Vagina (tissue), 2 donors: ENCODE measurements at places on chromosomes 12 and 14.

DNA sequence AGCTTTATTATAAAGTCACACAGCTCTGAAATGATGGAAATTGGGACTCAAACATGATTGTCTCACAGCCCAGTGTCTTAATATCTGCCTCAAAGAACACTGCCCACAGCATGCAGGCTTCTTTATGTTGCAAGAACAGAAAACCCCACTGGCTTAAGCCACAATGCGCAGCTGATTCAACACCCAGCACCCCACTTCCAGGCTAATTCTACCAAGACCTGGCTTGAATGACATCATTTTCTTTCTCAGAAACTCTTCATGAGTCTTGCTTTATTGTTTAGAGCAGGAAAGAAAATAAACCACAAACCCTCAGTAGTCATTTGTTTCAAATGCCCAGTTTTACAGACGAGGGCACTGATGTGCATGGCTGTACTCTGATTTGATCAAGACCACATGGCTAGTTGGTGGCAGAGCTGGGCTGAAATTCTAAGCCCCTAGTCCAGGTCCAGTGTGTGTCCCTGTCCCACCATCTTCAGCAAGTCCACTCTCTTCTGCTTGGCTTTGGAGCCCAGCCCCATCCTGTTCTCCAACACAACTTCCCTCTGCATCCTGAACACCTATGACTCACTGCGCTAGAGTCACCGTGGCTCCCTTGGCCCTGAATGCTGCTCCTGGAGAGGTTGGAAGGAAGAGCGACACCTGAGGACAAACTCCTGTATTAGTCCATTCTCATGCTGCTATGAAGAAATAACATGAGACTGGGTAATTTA is 50.3 kb upstream of the SRSF5 start:
- no peak for DNase-seq

- DNase-seq: no peak
Observed at GRCh38 chr12:69688471-69689427, 10.4 kb downstream of the BEST3 start.

DNA sequence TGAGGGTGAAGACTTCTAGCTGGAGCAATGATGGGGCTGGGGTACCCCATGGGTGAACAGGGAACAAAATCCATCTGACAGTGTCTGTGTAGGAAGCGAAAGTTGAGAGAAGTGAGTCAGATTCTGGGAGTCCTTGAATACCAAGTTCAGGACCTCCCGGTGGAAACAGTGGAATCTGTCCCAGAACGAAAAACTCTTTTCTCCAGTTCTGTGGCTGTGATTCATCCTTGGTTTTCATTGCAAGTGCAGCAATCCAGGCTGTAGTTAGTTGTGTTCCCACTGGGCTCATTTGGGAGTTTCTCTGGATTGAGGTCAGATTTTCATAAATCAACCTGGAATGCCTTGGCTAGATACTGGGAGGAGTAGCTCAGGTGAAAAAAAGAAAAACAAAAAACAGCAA is 120.7 kb downstream of the C12orf75 start:
- DNase-seq: no peak

- DNase-seq: peak; percentile 87
Observed at GRCh38 chr14:103194256-103195045, 71.2 kb downstream of the TNFAIP2 start.

- no peak for DNase-seq
Observed at GRCh38 chr12:108358580-108358965, 19.5 kb upstream of the CMKLR1 start.

DNA sequence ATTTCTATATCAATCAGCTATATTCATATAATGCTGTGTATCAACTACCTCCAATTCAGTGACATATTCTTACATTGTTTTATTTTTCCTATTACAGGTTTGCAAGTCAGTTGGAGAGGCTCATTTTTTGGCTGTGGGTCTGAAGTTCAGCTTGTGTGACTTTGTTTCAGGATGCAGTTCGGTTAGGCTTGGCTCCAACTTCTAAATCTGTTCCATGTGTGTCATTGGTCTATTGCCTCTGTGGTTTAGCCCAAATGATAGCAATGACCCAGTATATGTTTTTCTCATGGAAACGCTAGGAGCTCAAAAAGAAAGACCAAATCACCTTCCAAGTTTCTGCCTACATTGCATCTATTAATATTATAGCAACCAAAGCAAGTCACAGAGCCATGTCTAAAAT is 848.6 kb upstream of the LRFN5 start:
- DNase-seq: no peak

- no peak for DNase-seq
Observed at GRCh38 chr14:22418631-22419030, 170.4 kb downstream of the DAD1 start.

DNA sequence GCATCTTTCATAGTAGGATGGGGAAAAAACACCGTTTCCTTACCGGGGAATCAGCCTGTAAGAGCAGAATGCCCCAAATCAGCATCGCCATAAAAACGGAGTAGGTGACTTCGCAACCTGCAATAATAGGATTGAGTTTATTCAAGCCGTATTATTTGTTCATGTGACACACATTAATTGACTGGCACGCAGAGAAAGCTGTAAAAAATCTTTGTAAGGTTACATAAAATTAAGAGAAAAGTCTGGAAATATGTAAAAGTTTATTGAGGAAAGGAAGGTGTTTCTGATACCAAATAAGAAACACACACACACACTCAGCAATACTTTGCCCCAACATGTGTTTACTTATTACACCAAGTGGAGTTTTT is 628 bp upstream of the CAPRIN2 start:
- no peak for DNase-seq

DNA sequence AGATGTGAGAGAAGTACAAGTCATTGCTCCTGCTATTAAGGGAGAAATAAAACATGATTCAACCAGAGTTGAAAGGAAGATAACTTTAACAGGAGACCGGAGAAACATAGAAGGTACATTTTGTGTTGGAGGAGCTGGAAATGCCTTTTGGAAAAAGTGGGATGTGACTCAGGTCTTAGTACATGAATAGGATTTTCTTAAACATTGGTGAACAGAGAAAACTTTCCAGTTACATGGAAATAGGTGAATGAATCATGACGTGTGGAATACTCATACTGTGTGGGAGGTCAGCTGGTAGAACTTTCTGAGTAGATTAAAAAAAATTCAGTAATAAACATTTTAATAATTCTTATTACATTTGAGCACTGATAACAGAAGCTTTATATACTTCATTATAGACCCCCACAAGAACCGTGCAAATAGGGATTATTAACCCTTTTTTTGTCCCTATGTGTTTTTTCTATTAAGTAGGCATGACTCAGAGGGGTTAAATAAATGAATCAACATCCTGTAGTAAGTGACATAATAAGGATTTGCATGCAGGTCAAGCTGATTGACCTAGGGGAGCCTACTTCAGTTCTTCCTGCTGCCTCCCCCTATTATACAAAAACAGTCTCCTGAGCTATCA is 710.5 kb downstream of the NOVA1 start:
- DNase-seq: no peak

- DNase-seq: peak; percentile 83
Observed at GRCh38 chr14:101195309-101195901, 291.9 kb upstream of the RTL1 start.

DNA sequence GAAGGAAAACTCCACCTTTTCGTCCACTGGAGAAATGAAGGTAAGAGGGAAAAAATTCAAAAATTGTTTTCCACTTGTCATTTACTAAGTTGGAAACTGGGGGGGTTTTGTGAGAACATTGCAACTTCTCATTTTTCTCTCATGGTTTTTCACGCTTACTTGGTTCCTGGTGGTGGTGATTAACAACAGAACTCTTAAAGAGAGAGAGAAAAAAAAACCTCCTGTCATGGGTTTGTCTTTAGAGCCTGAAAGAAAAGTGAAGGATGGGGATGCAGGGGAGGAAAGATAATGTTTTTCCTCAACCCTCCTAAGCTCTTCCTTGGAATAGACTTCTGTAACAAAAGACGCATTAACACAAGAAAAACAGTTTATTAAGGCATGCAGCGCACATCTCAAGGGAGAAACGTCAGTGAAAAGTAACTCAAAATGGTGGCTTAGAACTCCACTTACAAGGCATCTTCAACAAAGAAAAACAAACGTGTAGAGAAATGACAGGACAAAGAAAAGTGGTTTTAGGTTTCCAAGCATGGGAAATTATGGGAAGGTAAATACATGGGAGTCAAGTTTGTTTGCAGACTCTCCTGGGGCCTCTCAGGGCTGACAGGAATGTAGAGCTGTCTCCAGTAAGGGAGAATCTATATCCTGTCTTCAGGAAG is 81.9 kb upstream of the ATF7IP start:
- DNase-seq: no peak

DNA sequence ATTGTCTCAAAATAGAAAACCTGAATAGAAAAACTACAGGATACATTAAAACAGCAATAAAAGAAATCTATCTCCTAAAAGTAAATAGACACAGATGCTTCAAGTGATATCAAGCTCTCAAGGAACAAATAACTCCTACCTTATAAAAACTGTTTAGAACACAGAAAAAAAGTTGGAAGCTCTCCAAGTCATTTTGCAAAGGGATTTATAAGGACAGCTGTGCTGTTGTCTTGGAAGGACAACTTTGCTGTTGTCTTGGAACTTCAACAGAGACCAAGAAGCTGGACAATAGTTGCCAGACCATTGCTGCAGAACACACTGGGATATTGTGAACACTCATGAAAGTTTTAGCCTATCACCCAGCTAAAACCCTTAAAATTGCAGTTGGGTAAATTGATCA is 780.7 kb downstream of the FLRT2 start:
- DNase-seq: no peak
